ENCODE measurements at places on chromosomes 4 and X.
A peak's percentile ranks its signal among the peaks of the same experiment; 100 is the strongest.

DNA sequence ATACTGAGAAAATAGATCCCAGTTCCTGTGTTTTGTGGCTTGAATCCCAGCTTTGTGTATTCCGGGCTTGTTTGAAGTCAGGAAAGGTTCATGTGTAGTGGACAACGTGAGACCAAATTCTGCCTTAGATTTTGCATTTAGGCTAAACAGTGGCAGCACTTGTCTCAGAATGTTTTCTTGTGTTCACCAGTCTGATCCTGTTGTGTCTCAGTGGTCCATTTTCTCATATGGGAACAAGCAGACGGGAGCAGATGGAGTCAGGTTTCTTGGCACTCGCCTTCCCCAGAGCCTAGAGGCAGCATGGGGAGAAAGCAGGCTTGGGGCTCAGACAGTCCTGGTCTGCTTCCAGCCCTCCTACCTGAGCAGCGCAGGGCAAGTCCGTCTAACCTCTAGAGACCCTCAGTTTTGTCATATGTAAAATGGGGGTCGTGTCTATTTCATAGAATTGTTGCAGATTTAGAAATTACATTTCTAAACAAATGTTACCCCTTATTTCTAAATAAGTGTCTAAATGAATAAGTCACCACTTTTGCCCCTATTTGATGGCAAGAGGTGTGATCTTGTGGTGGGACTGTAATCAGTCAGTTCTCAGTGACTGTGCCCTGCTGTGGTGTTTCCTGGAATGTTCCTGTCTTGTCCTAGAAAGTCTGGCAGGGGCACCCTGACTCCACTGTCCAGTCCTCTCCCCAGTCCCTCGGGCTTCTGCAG lies 28.3 kb upstream of the MSANTD1 start:
- peak; percentile 23 for DNase-seq

- DNase-seq, result no peak
These were observed 2664.4 kb downstream of the ARAP2 start for GRCh38 chr4:33579951-33580350.

DNA sequence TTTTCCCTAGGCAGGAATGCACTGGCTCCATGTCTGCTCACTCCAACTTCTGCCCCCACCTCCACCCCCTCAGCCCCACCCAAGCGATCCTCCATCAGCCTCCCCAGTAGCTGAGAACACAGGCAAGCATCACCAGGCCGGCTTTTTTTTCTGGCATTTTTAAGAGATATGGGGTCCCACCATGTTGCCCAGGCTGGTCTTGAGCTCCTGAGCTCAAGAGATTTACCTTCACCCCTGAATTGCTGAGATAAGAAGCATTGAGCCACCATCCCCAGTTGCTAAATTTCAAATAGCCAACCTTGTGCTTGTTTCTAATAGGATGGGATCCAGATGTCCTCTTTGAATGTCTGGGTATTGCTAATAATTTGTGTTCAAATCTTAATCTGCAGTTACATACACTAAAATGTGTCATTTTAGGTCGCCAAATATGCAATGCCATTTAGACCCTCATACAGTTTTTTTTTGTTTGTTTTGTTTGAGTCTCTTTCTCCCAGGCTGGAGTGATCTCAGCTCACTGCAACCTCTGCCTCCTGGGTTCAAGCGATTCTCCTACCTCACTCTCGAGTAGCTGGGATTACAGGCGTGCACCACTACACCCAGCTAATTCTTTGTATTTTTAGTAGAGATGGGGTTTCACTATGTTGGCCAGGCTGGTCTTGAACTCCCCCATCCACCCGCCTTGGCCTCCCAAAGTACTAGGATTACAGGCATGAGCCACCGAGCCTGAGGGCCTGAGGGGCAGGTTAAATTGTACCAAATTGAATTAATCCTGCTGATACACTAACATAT lies 8.8 kb downstream of the LARP7 start:
- no peak for DNase-seq

DNA sequence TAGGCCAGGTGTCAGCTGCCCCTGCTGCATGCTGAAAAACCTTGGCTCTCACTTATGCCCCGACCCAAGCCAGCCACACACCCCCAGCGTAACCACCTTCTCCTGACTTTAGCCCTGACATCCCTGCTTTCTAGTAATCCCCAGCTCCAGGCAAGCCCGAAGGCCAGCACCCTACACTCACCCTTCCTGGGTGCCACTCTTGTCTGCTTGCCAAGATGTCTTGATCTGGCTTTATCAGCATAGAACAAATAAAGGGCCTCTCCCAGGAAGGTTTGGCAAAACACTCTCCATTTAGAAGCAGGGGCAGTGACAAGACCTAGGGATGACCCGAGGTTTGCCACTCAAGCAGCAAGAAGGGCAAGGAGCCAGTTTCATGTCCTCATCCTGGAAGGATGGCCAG lies 6.8 kb upstream of the MAP9 start:
- DNase-seq, result no peak

DNA sequence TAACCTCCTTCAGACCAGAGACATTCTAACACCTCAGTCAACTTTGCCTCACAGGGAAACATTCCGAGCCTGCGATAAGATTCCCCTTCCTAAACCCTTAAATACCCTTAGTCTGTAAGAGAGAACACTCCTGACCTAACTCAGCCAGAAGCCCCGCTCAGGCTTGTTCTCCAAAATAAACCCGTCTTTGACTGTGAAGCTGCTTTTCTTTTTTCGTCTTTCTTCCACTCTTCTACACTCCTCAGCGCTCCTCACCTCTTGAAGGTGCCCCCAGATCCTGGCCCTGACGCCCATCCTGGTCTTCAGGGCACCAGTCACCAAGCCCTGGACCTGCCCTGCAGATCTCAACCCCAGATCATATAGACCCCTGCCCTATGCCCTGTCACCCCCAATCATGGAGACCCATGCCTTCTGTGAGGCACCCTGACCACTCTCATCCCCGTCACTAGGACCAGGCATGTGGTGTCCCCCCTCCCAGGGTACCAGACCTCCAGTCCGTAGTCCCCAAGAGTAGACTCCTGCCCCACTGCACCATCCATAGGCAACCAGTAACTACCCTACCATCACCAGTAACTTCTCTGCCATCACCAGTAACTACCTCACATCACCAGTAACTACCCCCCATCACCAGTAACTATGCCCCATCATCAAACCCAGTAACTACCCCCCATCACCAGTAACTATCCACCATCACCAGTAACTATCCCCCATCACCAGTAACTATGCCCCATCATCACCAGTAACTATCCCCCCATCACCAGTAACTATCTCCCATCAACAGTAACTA lies 3.5 kb downstream of the ASMTL start:
- DNase-seq, result no peak

DNA sequence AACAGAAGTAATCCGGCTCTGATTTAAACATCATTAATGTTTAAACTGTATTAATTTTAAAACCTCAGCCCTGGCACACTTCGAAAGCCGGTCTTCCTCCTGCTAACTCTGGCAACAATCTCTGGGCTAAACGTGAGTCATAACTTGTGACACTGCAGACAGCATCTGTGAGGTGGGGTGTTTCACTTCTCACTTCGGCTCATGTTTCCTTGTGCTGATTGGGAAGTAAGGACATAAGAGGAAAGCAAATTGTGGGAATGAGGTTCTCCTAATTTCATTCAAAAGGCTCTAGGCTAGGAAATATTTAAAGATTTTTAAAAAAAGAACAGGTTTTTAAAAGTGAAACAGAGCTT lies 139.9 kb upstream of the USP9X start:
- no peak for DNase-seq

GRCh38 chrX:43349363-43349762 lies 306.7 kb upstream of the MAOA start:
- DNase-seq, result peak; percentile 59

GRCh38 chr4:149113804-149114430 lies 671.7 kb upstream of the NR3C2 start:
- no peak for DNase-seq

Data from CD8-positive, alpha-beta T cell (primary cell).